ENCODE measurements at places on chromosomes 3 and 15. TPM values are rescaled to one million over a fixed set of nuclear protein-coding genes. Genes with fewer than 3 reads are reported as not detected.

Gene CHRM5
- total RNA-seq = not detected

- no peaks in the 10 kb centered on the region for H3K27me3 ChIP-seq
- H3K4me1 ChIP-seq = no peaks in the 10 kb centered on the region
- no peak overlapping the region for H3K4me3 ChIP-seq
Observed at GRCh38 chr15:65993236-65993635, 123.9 kb downstream of the RAB11A start.

Gene STRA6
- total RNA-seq = 2.1 TPM

- no peaks in the 10 kb centered on the region for H3K27me3 ChIP-seq
- H3K4me3 ChIP-seq = no peak overlapping the region
- no peaks in the 10 kb centered on the region for H3K4me1 ChIP-seq
Observed at GRCh38 chr3:192444096-192444790, 283.1 kb downstream of the FGF12 start.

Gene ARGFX
- total RNA-seq = not detected

DNA sequence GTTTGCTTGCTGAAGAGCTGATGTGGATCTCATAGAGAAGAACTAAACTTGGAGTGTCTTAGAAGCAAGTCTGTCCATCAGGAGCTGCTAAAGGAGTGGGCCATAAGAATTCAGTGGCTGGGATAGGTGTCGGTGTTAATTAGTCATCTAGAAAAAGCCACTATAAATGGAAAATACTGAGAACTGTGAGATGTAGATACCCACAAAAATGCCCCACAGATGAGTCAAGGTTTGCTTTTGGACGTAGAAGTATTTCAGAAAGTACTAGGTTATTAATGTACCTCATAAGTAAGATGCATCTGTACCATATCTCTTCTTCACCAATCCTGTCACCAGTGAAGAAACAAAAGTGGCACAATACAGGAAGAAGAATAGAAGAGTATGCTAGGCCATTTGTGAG lies 530.9 kb upstream of the TGFBR2 start:
- no peak overlapping the region for H3K27ac ChIP-seq
- H3K27me3 ChIP-seq = no peaks in the 10 kb centered on the region
- H3K36me3 ChIP-seq = no peaks in the 10 kb centered on the region
- H3K4me1 ChIP-seq = peaks cover 21% of the 10 kb centered on the region

GRCh38 chr3:14317057-14317553 lies 85.3 kb upstream of the SLC6A6 start:
- H3K27me3 ChIP-seq = no peaks in the 10 kb centered on the region
- no peaks in the 10 kb centered on the region for H3K36me3 ChIP-seq
- no peak overlapping the region for H3K4me3 ChIP-seq
- no peak for DNase-seq

Gene KCNMB3
- 6.7 TPM for total RNA-seq

DNA sequence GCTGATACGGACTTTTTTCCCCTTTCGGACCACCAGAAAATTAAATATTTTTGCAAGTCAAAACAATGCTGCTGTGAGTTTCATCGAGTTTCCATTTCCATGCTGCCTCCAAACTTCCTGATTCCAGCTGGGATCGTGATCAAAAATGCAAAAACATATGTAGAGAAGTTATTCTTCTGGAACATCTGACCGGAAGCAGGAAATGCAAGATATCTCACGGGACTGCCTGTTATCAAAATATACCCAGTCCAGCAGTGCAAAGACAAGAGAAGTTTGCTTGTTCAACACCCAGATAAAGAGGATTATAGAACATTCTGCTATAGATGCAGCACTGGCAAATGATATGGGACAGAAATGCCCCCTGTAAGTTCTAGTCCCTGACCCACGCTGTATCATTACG lies 726.7 kb upstream of the NR2F2 start:
- no peak for DNase-seq
- H3K4me3 ChIP-seq = no peak overlapping the region
- H3K27me3 ChIP-seq = no peaks in the 10 kb centered on the region
- H3K36me3 ChIP-seq = no peaks in the 10 kb centered on the region
- no peaks in the 10 kb centered on the region for H3K4me1 ChIP-seq
- no peak overlapping the region for H3K27ac ChIP-seq

All from Caco-2 (cell line).